Fibroblast of skin of back (primary cell): ENCODE measurements at places on chromosomes 2 and 18.

- no peak for DNase-seq
Measured at GRCh38 chr2:95047629-95048510, 22.4 kb downstream of the MAL start.

DNA sequence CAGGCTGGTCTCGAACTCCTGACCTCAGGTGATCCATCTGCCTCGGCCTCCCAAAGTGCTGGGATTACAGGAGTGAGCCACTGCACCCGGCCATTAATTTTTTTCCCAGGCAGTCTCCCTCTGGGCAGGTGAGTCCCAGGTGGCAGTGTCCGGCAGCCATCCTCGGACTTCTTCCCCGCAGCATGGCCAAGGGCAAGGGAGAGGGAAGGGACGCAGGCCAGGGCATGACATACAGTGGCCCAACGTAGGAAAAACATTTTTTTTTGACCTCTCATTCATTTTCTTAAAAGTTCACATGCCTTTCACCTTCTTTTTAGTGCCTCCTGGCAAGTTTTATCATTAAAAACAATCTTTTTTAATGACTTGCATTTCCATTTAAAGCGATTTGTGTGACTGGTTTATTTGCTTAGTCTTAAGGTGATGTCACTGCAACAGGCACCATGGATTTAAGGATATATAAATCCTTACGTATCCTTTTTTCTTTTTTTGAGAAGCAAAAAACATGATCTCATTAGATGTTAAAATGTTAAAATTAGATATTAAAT is 23.0 kb upstream of the ATOH8 start:
- no peak for DNase-seq

DNA sequence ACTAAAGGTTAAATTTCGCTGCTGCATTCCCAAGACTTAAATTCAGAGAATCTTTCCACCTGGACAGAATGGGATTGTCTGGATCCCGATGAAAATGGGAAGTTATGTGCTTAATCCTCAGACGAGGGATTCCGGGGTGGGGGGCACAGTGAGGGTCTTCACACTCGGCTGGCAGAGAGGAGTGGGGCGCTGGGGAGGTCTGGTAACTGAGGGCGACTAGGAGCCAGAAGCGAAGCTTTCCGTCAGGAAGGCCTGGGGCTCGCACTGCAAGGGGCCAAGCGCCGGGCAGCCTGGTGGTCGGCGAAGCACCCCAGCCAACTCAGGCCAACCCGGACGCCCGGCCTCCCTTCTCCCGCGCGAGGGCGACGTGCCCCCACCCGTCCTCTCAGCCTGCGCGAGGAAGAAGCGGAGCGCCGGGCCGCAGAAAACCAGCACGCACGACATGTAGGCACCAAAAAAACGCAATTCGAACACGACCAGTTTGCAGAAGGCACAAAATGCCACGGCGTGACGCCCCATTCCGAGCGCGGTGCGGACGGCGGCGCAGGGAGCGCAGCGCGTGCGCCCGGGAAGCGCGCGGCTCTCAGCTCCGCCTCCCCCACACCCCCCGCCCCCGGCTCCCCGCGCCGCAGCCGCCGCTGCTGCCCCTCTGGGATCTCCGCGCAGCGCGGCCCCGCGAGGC is 188.1 kb downstream of the ZEB2 start:
- no peak for DNase-seq

DNA sequence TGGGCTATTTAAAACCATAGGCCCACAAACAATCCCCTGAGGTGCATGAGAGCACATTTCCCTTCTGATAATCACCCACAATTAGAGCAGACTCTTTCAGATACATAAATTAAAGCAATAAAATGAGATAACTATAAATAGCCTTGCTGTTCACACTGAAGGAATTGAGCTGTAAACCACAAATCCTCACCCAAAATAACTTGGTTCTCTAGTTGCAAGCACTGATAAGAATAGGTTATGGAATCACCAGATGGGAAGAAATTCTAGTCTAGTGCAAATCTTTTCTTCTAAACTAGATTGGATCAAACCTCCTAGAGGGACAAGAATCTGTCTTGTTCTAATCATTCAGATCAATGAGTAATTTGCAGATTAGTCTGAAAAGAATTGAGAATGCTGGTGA is 64.6 kb downstream of the NAB1 start:
- peak; percentile 35 for DNase-seq

DNA sequence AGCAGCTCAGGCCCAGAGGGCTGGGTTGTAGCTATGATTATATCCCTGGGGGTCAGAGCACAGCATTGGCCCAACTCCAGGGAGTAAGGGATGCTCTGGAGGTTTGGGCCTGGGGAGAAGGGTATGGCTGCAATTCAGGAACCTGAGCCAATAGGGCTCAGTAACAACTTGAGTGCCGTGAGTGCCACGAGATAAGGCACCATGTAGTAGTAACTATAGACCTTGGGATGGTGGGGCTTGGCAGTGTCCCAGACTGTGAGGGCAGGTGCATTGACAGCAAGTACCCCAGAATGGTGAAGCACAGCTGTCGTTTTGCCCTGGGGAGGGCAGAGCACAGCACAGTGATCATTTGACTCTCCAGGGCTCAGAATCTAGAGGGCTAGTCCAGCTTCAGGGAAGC is 45.1 kb upstream of the ZNF396 start:
- no peak for DNase-seq

- DNase-seq, result no peak
Measured at GRCh38 chr2:203819434-203820133, 48.0 kb upstream of the CTLA4 start.

GRCh38 chr2:205495819-205496218 is 186.5 kb upstream of the NRP2 start:
- peak; percentile 73 for DNase-seq

DNA sequence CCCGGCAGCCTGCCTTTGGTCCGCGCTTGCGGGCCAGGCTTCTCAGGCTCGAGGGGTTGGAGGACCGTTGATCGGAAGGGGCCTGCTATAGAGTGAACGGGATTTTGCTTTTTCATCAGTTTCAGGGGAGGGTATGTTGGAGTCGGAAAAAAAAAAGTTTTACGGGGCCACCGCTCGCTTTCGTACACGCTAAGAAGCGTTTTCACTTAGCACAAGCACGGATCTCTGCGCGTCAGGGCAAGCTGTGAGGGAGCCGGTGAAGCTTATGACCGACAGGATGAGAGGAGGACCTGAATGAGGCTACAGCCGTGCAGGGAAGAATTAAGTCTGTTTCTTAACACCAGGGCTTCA is 443 bp downstream of the CPSF3 start:
- DNase-seq, result peak; percentile 23

DNA sequence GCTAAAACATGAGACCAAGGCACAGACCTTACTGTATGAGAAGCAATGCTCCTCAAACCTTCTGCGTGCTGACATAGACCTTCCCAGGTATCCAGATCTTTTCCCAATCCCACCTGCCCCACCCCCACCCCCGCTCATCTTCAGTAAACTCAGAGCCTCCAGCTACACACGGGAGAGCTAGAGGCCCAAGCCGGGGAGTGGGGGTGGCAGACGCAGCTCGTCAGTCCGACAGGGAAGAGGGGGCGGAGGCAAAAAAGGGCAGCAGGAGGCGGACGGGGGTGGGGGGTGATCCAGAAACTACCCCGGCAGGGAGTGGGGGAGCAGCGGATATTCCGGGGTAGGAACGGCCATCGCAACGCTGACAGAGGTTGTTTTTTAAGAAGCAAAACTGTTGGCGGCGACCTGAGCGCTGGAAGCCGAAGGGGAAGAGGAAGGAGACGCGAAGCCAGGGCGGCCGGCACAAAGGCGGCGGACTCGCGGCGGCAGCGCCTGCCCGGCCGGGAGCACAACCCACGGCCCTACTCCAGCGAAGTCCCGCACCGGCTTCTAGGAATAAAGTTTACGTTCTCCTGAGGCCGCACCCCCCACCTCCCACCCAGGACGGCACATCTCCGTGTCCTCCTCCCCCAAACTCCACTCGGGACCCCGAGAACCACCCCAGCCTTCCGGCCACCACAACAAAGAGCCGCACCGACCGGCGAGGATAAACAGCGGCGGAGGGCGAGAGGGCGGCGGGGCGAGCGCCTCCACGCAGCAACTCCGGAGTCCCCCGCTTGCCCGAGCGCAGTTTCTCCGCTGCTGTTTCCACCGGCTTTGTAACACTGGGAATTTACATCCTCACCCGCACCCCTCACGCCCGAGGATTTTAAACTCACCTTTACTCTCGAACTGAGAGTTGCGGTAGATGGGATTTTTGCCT is 722 bp downstream of the BAZ2B start:
- peak; percentile 92 for DNase-seq

- no peak for DNase-seq
Measured at GRCh38 chr2:201931475-201931874, 102.2 kb upstream of the FZD7 start.

DNA sequence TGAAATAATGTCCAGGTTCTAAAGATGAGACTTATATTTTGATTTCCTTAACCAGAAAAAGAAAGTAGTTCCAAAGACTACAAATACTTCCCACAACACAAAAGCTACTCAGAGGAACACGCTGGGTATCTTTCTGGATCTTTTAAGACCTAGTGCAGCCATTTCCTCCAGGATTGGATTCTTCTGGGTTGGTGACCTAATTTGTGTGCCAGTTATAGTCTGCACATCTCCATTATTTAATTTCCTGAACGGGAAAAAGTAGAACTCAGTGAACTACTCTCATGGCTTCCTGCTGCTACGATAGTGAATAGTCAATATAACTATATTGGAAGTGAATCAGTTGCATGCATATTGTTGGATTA is 1.5 kb downstream of the TMEM87B start:
- no peak for DNase-seq

- DNase-seq, result no peak
Measured at GRCh38 chr18:5865521-5865920, 29.8 kb downstream of the TMEM200C start.

DNA sequence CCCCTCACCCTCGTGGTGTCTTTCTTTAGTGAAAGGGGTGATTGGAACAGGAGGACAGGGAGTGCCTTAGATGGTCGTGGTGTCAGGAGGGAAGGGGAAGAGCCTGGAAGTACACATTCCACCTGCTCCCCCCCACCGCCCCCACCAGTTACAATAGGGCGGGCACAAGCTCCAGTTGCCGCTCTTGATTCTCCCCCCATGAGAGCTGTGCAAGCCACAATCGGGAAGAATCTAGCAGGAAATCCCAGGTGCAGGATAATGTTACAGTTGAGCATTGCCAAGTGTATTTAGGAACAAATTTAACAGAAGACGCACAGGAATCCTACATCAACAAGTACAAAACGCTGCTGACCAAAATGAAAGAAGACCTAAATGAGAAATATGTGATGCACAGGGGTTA is 73.6 kb downstream of the ASAP2 start:
- DNase-seq, result no peak

DNA sequence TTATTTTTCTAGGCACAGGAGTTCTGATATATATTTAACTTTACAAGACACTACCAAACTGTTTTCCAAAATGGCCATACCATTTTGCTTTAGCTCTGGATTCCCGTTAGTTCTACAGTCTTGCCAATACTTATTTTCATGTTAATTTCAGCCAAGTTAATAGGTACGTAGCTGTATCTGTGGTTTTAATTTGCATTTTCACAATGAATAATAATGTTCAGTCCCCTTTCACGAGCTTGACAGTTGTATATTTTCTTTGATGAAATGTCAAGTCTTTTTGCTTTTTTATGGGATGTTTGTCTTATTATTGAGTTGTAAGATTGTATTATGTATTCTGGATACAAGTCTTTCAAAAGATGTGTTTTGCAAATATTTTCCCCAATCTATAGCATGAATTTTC is 50.6 kb upstream of the GALNT5 start:
- no peak for DNase-seq

DNA sequence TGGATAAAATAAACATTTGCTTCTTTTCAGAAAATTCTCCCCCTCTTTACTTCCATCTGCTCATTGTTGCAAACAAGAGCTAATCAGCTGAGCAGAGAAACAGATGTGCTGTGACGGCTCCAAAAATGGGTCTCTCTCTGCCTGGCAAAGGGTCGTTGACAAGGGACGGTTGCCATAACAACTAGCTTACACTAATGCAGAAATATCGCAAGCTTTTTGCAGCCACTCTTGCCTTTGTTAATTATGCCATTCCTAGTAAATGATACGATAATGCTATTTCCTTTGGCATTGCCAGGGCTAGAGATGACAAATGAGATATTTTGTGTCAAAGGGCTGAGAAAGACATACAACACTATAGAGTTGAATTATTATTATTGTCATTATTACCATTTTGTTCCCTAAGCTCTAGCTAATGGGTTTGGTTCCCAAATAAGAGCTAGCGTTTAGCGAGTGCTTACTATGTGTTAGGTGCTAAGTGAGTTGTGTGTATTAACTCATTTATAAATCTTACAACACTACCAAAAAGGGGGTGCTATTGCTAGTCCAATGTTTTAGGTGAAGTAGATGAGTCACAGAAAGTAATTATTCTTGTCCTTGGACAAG is 46.8 kb downstream of the MYO3B start:
- DNase-seq, result no peak

- DNase-seq, result peak; percentile 47
Measured at GRCh38 chr18:68314403-68314802, 400.5 kb downstream of the TMX3 start.

- peak; percentile 88 for DNase-seq
Measured at GRCh38 chr2:32711219-32711618, 83.4 kb downstream of the TTC27 start.

- DNase-seq, result no peak
Measured at GRCh38 chr2:80417737-80418136, 113.2 kb upstream of the LRRTM1 start.

DNA sequence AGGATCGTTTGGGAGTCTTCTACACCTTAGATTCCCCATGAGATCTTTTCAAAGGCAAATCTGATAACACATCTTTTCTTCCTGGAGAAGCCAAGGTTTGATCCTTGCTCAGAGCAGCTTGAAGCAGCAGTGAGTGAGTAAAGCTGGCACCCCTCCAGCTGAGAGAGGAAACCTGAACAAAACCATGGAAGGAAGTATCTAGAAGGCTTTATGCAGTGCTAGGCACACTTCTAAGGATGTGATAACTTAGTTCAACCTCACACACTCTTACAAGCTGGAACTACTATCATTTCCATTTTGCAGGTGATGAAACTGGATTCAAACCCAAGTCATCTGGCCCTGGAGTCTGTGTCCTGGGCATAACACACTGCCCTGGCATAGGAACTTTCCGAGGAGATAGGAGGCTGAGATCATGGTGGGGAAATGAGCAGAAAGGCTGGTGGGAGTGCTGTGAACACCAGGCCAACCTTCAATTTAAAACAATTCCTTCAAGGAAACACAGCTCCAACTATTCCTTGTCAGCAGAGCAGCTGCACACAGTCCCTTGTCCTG is 71.2 kb downstream of the CTAGE1 start:
- DNase-seq, result peak; percentile 64

DNA sequence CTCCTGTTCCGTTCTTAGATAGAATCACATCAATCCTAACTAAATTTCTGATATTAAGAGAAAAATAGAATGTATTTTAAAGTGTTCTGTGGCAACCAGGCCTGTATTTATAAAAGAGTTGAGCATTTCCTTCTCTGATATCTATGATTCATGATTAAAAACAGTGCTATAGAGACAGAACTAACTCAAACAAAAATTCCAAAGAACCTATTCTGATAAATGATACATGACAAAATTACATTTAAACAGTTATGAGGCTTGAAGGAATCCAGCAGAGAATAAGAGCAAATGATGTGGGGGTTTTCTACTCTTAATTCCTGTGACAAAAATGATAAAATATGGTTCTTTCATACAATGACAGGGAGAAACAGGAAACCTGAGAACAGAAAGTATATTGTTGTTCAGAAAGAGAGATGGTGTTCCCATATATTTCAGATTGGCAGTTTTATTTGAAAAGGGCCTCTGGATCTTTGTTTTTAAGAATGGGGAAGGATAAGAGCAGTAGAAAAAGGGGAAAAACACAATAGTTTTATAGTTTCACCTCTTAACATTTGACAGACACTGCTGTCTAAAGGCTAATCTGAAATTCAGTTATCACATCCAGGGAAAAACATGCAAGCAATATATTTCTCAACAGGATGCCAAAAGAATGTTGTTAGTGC is 944.3 kb downstream of the LRP1B start:
- no peak for DNase-seq

GRCh38 chr18:21682371-21683051 is 22.1 kb downstream of the ABHD3 start:
- DNase-seq, result no peak
